Activated CD4-positive, CD25-positive, alpha-beta regulatory T cell treated with anti-CD3 and anti-CD28 coated beads, Interleukin-2, amount 50 U/mL, for 16 hours (primary cell): ENCODE measurements at places on chromosomes 3 and 15.

DNA sequence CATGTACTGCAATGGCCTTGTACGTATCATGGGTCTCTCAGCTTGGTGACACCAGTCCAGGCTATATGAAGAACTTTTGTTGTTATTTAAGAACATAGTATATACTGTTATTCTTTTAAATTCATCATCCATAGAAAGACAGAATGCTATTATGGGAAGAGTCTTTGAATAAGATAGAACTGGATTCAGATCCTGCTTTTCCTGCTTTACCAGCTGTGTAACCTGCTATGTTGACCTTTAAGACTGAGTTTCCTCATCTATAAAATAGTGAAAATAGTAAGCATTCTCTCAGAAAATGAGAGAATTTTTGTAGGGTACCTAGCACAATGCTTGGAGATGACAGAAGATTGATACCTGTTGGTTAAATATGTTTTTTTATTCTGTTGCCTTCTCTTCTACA lies 204.1 kb upstream of the TBL1XR1 start:
- DNase-seq, result no peak

- no peak for DNase-seq
Observed at GRCh38 chr3:126432361-126433104, 37.8 kb downstream of the CFAP100 start.

DNA sequence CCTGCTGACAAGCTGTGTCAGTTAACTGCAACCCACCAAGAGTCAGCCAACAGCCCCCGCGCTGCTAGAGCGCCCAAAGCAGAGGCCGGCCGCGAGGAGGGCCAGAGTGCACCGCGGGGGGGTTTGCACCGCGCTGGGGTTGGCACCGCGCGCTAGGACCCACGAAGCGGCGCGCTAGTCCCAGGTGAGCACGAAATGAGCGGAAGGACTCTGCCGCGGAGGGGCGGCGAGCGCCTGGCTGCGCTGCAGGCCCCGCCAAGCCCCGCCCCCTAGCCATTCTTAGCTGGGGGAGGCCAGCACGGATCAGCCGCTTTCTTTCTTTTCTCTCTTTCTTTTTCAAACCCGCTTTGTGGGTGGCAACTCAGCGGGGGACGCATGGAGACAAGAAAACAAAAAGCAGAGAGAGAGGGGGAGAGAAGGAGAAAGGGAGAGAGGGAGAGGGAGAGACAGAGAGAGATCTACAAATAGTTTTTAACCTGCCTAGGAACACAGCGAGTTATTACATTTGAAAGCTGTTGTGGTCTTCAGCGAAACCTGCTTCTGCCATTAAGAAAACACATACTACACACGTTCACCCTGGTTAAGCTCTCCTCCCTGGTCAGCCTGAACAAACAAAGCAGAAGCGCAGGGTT lies 6.9 kb upstream of the FOXB1 start:
- no peak for DNase-seq

DNA sequence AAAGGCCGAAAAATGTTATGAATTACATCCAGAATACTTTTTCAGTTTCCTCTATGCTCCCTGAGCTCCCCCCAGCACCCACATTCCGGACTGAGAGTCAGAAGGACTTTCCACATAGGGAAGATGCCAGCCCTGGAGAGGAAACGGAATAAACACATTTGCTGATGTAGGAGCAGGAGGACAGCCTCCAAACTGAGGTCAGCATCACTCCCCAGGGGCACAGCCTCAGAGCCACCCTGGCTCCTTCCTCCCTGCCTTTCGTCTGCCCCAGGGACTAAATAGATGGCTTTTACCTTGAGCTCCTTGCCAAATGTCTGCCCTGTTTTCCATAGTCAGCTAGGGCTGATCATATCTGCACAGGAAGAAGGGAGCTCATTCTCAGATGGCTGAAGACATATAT lies 22.6 kb upstream of the SLCO2A1 start:
- no peak for DNase-seq

DNA sequence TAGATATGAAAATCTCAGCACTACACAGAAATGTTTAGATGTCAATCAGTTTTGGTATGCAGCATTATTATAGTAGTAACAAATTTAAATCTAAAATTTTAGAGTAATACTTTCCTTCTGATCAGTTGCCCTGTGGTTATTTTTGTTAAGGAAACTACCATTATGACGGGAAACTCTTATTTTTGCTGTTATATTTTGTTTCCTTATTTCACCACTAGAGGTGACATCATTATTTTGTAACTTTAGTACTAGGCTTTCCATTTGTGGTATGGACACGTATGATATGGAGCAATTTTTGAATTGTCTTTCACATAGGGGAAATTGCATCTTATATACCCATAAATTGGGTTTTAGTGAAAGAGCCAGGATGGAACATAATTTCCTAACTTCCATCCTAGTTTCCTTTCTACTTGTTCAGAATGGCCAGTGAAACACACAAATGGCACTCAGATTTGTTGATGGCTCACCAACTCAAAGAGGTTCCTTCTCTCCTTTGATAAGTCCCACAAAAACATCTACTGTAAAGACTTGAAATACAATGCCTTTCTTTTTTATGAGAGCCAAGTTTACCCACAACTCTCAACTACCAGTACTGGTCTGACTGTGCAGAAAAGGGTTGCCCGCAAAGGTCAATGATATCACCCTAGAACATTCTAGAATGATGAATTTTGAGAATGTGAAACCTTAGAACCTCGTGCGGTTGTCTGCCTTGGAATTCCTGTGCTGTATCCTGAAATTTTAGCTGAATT lies 19.4 kb upstream of the PPP4R2 start:
- no peak for DNase-seq

- no peak for DNase-seq
Observed at GRCh38 chr15:36544518-36545466, 34.6 kb upstream of the CDIN1 start.

DNA sequence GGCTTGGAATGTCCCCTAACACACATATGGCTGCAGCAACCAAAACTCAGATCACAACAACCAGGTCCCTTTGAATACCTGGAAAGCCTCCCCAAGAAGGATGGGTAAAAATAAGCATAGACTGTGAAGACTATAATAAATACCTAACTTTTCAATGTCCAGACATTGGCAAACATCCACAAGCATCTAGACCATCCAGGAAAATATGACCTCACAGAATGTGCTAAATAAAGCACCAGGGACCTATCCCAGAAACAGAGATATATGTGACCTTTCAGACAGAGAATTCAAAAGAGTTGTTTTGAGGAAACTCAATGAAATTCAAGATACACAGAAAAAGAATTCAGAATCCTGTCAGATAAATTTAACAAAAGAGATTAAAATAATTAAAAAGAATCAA lies 109.2 kb downstream of the NEDD4 start:
- DNase-seq, result no peak

DNA sequence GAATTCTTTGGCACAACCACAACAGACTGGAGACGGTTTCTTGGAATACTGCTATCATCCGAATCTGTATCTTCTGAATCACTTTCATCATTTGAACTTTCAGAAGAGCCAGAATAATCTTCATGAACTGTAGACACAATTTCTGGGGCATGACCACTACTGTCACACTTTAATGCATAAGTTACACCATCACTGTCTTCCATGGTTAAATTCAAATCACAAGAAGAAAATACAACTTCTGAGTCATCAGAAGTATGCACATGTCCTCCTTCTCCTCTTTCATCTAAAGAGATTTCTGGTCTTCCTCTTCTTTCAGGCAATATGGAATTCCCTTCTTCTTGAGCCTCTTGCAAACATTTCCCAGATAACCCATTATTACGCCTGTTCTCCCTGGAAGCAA lies 42.5 kb downstream of the SETD2 start:
- no peak for DNase-seq

- no peak for DNase-seq
Observed at GRCh38 chr3:193809106-193809505, 216.1 kb downstream of the OPA1 start.

DNA sequence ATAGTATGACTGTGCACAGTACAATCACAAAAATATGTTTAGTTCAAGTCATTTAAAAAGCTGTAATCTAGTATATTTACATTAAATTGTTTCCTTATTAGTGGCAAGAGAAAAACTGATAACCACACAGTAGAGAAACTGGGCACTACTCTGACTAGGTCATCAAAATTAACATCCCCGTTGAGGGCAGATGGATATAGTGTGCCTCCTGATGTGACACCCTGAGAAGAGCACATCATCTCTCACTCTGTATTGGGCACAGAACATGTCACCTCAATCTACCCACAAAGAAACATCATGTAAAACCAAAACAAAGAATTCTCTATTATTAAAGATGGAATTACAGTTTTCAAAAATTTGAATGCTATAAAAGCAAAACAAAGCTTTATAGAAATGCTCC lies 221.9 kb upstream of the NANOGP8 start:
- DNase-seq, result no peak

- DNase-seq, result no peak
Observed at GRCh38 chr3:58260261-58260731, 22.7 kb downstream of the ABHD6 start.

- no peak for DNase-seq
Observed at GRCh38 chr3:175267121-175267531, 408.0 kb downstream of the NAALADL2 start.

DNA sequence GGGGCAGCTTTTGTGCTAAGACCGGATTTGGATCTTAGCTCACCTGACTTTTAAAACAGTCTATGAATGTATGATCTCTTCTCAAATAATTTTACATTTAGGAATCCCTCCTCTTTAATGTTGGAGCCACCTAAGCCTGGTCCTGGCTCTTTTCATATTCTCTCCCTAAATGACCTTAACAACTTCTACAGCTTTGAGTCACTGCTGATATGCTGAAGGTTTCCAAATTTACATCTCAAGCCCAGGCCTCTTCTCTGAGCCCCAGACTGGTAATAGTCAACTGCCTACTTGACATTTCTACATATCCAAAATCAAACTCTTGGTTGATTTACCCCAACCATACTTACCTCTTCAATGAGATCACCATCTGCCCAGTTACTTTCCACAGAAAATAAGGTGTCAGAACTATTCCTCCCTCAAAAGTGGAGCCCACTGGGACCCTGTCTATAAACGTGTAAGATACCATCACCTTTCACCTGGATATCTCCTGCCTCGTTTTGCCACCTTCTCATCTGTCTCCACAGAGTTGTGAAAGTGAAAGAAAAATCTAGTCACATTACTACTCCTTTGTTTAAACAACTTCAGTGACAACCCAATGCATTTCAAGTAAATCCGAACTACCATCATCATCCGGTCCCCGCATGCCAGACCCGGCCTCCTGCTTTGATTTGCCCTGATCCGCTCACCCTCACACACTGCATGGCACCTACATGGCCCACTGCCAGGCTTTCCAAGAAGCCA lies 48.8 kb downstream of the UBP1 start:
- no peak for DNase-seq

DNA sequence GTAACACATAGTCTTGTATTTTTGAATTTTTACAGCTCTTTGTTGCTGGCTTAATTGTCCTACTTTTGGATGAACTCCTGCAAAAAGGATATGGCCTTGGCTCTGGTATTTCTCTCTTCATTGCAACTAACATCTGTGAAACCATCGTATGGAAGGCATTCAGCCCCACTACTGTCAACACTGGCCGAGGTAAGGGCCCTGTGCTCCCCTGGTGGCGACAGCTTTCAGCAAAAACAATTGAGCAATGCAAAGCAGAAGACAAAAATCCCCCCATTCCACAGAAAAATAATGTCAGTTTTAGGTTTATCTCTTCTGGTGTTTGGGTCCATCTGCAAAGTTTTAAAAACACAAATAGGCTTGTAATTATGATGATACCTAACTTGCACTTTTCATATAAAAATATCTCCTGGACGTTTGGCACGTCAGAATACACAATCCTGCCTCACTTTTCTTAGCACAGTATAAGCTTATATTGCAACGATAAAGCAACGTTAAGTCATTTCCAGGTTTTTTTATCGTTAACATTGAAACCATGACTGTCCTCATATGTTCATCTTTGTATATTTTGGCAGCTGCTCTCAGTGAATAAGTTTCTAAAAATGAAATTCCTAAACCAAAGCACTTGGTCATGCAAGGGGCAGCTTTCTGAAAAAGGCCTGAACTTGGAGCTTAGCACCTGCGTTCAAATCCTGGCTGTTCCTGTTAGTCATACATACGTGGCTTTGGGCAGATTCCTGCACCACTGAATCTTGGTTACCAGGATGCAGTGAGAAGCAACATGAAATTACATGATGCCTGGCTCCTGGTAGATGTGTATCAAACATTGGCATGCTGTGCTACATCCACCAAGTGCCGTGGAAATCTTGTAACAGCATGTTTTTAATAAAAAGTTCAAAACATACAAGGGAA lies 8.5 kb downstream of the SEC61A1 start:
- DNase-seq, result no peak

DNA sequence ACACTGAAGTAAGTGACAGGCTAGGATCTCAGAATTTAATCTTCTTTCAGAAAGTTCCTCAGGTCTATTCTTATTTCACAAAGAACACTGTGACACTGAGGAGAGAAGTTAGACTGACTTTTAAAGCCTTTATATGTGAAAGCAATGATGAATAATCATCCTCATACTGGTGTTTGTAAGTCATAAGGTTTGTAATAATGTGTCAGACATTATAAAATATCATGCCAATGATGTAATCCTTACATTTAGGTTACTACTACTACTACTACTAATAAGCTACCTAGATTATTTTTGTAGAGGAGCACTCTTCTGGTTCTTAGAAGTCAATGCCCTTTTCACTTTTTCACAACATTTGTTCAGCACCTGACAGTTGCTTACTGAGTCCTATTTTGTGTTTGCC lies 33.4 kb downstream of the FANCD2OS start:
- DNase-seq, result no peak

- DNase-seq, result no peak
Observed at GRCh38 chr3:49648354-49649019, 25.7 kb upstream of the APEH start.

- no peak for DNase-seq
Observed at GRCh38 chr3:128496602-128497304, 3.8 kb upstream of the GATA2 start.

- DNase-seq, result no peak
Observed at GRCh38 chr15:95897651-95898050, 432.8 kb upstream of the NR2F2 start.

DNA sequence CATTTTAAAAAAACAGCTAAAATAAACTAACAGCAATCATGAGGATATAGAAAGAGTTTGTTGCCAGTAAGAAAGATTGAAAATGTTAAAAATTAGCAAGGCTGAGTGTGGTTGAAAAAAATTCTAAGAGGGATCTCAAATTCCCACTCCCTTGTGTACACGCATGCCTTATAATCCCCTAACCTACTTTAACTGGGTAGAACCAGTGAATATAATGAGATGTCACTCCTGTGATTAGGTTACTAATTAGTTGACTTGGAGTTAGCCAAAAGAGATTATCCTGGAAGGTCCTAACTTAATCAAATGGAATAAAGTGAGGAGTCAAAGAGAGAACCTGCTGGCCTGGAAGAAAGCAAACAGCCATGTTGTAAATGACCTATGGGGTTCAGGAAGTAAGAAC lies 286.0 kb upstream of the TGFBR2 start:
- DNase-seq, result no peak

DNA sequence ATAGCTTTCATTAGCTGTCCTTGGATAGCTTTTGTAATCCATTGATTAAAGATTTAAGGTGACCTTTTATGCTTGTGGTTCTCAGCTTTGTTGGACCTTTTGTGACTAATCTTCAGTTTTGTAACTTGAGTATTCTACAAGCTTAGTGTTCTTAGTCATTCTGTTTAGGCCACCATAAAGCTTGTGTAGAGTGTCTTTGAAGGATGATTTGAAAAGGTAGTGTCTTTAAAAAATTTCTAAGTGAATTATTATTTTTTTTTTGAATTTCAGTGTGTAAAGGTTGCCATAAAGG lies 7.5 kb downstream of the MORF4L1 start:
- DNase-seq, result no peak

GRCh38 chr15:70582143-70582945 lies 181.0 kb downstream of the UACA start:
- no peak for DNase-seq
